NCI-H2029 (cell line): ENCODE measurements at places on chromosomes 2 and 18.

DNA sequence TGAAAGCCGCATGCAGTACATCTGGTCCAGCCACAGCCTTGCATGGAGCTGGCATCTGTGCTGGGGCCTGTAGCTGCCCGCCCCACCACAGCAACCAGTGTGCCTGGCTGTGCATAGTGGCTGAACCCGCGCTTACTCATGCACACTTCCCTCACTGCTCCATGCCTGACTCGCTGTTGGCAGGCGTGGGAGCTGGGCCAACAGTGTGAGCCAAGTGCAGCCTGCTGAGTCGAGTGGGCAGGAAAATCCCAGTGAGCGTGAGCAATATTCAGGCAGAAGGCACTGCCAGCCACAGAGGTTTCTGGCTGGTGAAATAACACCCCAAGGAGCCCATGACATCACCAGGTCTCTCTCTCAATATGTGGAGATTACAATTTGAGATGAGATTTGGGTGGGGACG is 1674.1 kb upstream of the TMEFF2 start:
- peak; percentile 72 for DNase-seq

GRCh38 chr2:20455076-20455587 is 8.3 kb downstream of the RHOB start:
- no peak for DNase-seq

DNA sequence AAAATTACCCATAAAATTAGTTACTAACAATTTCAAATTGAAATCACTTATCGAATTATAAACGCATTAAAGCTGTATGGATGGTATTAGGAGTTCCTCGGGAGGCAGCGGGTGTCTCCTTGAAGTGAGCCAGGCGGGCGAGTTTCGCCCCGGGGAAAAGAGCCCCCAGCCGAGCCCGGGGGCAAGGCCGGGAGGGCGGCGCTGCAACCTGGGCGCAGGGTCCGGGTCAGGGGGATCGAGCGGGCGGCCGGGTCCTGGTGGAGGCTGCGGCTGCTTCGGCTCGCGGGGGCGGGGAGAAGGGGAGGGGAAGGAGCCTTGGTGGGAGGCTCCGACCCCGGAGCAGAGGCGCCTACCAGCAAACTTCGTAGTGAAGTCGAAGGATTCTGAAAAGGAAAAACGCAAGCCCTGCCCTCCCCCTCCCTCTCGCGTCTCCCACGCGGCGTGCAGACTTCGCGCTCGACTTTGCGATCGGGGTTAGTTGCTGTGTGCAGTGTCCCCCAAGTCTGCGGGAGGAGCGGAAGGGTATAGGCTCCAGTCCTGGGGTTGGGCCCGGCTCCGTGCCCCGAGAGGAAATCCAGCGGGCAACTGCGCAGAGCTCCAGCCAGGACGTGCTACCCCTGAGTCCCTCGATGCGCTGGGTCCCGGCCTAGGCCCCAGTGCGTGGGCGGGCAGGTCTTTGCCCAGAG is 140.8 kb downstream of the MEIS1 start:
- no peak for DNase-seq

DNA sequence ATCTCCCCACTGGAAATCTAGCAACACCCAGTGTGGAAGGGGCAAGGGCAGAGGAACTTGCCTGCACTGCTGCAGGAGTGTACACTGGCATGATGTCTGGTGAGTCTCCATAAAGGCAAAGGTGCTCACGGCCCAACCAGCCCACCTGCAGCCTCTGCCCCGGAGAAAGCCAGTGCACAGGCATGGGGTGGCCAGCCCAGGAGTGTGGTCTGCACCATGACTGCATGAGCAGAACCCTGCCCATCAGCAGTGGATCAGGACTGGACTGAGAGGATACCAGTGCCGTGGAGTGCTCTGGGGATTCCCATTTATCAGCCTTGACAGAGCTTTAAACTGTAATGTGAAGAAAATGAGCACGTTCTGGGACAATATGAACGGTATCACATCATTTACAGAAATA is 342.6 kb upstream of the HS6ST1 start:
- no peak for DNase-seq

GRCh38 chr2:68726608-68727367 is 7.8 kb upstream of the ARHGAP25 start:
- no peak for DNase-seq

DNA sequence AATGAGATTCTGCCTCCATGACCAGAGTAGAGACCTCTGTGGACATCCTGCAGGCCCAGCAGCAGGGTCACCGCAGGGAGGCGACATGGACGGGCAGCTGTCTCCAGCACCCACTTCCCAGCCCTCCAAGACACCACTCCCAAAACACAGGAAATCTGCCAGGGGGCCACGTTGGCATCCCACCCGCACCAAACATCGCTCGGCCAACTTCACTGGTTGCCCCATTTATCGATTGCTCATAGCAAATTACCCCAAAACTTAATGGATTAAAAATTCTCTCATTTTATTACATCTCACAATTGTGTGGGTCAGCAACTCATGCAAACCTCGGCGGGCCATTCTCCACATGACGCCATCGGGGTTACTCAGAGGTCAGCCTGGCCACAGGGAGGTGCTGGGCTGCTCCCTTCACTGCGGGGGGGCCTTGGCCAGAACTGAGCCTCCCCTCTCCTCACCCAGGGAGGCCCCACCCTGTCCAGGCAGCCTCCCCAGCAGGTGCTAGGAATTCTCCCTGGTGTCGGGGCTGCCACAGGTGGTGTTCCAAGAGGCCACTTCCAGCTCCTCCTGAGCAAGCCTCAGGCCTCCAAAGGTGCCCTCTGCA is 420.7 kb upstream of the MYT1L start:
- DNase-seq = no peak

DNA sequence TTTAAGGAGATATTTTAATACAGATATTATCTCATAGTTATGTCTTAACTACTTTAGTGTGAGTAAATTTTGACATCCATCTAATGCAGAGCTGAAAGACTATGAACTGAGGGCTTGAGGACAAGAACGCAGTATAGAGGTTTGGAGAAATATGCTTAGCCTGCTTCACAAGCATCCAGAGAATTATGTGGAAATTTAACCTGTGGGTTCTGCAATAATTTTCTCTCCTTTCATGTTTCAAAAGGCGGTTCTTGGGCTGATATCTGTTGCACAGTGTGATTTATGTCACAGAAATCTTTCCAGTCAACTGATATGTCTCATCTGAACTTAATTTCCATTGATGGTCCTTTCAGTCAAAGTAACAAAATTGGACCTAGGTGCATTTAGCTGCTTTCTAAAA is 371.9 kb upstream of the VRK2 start:
- no peak for DNase-seq

DNA sequence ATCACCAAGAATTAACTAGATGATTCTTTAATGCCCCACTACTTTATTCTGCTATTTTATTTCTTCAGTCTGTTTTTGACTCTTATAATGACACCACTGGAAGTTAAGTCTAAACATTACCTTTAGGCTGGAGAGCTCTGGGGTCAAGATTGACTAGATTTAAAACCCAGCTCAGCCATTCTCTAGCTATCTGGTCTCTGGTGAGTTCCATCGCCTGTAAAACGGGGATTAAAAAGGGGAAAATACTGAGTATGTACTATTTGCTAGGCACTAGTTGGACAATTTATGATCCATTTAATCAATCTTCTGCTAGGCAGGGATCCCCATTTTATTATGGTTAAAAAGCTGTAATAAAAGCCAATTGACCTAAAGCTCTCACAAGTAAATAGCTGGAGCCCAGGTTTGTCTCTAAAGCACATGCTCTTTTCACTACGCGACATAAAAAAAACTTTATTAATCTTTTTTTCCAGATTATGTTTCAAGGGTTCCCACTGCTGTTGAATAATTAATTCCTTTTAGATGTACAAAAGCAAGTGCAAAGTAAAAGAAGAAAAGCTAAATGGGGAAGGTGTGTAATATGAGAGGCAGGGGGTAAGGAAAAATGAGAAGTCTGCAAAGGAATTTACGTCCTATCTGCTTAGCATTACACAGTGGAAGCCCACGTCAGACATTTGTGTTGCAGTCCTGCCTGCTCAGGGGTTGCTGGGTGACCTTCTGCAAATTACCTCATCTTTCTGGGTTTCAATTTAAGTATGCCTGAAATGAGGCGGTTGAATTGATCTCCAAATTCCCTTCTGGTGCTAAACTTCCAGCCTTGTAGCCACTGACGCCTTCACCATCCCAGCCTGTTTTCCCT is 918 bp upstream of the NABP1 start:
- no peak for DNase-seq

DNA sequence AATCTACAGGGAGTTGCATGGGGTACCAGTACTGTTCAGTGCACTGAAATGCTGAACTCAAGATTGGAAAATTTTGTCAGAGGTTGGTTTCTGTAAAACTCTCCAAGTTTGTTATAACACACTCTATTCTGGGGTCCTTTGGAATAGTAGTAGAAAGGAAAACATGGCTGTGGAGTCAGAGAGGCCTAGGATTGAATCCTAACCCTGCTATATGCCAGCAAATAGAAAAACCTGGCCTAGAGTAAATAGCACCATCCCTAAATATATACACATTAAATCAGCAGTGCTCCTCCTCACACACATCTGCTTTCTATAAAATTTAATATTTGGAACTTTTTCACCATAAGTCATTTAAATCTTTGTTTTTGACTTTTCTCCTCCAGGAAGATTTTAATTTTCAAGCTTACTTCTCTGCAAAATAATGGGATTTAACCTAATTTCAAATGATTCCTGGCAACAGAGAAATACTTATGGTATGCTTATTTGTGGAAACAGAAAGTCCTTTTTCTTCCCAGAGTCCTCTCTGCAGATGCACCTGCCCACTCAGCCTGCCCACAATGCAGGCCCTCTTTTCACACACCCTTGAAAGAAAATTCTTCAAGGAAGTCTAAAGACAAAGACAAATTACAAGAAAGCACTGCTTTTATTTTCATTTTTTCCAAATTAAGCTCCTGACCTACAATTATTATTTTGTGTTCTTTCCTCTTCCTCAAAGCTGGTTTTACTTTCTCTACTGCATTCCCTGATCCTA is 197.5 kb upstream of the LRRTM1 start:
- no peak for DNase-seq

DNA sequence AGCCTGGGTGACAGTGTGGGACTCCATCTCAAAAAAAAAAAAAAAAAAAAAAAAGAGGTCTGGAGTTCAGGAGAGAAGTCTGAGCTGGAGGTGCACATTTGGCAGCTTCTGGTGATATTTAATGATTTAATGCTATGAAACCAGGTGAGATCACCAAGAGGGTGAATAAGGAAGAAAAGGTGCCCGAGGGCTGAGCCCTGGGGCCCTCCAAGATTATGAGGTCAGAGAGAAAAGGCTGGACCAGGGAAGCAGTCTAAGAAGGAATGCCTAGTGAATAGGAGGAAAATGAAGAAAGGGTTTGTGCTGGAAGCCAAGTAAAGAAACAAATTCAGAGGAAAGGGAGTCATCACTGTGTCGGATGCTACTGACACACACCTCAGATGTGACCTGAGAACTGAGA is 88.0 kb upstream of the PELI1 start:
- no peak for DNase-seq

- DNase-seq = no peak
These were observed 150.7 kb downstream of the TMEM200C start for GRCh38 chr18:5744659-5745058.

GRCh38 chr2:118599141-118599540 is 248.3 kb downstream of the EN1 start:
- DNase-seq = no peak

GRCh38 chr2:23711979-23712755 is 214.8 kb downstream of the ATAD2B start:
- DNase-seq = no peak

GRCh38 chr18:58231930-58232329 is 187.9 kb downstream of the NEDD4L start:
- no peak for DNase-seq

DNA sequence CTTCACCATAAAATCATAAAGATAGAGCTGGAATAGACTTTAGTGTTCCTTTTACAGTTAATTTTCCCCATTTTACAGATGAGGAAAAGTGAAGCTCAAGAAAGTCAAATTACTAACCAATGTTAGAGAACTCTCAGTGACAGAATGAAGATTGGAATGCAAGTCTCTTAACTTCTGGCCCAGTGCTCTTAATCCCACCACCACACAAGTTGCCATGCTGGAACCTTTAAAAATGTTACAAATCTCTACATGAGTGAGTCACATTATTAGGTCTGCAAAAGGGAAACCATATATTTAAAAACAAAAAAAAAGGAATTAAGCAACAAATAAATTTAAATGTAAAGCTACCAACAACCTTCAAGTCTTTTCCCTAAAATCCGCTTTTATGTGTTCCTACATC is 3.5 kb downstream of the NCKAP1 start:
- no peak for DNase-seq

GRCh38 chr2:120180066-120180465 is 43.1 kb downstream of the TMEM185B start:
- DNase-seq = no peak

- no peak for DNase-seq
These were observed 13.8 kb downstream of the RFTN2 start for GRCh38 chr2:197661626-197662025.

DNA sequence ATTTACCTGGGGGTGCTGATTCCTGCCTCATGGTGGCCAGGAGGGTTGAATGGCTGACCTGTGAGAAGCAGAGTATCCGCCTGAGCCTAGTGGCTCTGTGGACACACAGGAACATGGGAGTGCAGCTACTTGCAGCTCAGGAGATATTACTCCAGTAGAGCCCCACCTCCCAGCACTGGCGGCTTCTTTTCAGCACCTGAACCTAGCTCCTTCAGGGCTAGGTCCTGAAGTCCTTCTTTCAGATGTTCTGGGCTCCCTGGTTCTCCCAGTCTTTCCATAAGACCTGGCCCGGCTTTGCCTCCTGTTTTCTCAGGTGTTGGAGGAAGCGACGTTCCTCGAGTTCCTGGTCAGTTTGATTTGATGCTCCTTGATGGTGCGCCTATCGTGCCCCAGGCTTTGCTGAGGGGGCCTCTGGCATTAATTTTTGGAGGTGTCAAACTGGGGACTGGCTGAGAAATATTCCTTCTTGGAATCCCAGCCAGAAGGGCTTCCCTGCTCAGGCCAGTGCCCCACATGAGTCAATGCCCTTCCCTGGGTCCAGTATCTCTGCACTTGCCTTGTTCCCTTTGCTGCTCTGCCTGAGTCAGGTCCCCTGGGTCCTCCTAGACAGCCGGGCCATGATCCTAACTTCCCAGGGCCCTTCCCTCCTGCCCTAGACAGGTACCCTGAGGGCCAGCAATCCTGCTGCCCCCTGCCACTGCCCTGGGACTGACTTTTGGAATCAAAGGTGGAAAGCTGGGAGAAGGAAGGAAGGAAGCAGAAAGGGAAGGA is 110.7 kb upstream of the HAAO start:
- no peak for DNase-seq

GRCh38 chr2:208130712-208131110 is 1.1 kb upstream of the CRYGC start:
- no peak for DNase-seq

DNA sequence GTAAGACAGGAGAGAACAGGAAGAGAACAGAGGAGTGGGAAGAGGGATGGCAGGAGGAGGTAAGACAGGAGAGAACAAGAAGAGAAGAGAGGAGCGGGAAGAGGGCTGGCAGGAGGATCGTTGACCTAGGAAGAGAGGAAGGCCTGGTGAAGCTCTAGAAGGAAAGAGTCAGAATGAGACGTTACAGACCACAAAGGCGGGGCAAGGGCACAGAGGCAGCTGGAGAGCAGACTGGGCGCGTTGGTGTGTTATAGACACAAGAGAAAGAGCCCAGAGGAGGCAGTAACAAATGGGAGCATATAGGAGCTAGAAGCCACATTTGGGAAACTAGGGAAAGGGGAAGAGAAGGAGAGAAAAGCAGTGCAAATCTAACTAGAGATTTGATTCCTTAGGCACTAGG is 26.6 kb downstream of the PTRHD1 start:
- no peak for DNase-seq
